ENCODE measurements at places on chromosomes 1 and 21.

DNA sequence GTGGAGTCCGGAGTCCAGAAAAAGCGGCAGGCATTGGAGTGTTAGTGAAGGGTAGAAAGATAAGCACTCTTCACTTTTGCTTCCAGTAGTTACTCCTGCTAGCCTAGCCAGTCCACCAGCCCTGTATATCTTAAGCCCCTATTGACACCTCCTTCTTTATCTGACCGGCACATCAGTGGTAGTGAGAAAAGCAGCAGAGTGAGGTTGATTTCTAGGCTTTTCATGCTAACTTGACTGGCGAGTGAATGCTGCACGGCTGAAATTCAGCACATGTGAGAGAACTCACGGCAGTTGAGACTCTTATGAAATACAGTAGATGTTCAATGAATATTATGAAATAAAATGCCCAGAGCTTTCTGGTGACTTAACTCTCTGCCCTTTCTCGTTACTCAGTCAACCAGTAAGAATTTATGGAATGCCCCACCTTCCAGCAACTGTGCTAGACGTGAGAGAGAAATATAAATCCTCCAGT is 128.2 kb downstream of the CACHD1 start:
- DNase-seq, result no peak

- DNase-seq, result no peak
These were observed 17.4 kb downstream of the MRPL39 start for GRCh38 chr21:25589887-25590286.

DNA sequence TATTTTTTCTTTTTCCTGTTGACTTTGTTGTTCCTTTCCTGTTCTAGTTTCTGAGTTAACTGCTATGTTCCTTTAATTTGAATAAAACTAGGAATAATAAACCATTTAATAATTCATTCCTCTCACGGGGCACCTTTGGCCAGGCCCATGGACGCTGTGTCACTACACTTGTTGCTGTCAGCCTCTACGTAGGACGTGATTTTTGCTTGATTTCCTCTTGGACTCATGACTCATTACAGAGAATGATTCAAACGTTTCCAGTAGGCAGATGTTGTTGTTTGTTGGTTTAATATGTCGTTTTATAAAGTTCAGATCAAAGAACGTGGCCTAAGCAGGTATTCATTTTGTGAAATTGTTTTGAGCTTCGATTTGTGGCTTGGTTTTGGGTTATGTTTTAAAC is 9.1 kb upstream of the SLC19A1 start:
- DNase-seq, result no peak

DNA sequence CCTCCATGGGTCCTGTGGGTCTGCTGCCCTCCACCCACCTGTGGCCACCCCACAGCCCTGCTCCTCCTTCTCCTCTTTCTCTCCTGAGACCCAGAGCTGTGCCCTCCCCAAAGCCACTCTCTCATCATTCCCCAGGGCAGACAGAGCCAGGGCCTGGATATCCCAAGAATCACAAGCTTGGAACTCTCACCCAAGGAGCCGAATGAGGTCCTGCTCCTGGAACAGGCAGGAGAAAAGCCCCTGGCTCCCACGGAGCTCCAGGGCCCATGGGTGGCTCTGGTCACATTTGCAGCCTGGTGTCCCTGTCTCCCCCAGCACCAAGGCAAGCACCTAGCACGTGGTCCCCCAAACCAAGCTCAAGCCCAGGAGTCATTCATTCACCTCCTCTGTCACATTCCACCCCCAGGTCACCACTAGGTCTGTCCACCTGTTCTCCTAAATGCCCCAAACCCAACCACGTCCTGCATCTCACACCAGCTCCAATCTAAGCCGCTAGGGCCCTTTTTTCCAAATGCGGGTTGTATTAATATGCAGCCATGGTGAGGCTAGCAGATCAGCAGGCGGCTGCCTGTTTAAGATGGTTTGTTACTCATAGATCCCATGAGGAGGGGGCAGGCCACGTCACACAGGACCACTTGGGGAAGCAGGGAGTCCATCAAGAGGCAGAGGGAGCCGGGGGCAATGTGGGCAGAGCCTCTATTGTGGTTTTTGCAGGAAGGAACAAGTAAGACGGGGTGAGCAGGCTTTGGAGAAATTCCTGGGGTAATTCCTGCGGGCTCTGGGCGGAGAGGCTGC is 215.5 kb upstream of the VAMP3 start:
- no peak for DNase-seq

- no peak for DNase-seq
These were observed 5.1 kb downstream of the LMNA start for GRCh38 chr1:156119503-156120209.

- no peak for DNase-seq
These were observed 10.7 kb downstream of the CLCNKA start for GRCh38 chr1:16032388-16033102.

- no peak for DNase-seq
These were observed 58.9 kb upstream of the TRABD2B start for GRCh38 chr1:48055876-48056764.
